Lung microvascular endothelial cell (primary cell): ENCODE measurements at places on chromosomes 5 and 9.

DNA sequence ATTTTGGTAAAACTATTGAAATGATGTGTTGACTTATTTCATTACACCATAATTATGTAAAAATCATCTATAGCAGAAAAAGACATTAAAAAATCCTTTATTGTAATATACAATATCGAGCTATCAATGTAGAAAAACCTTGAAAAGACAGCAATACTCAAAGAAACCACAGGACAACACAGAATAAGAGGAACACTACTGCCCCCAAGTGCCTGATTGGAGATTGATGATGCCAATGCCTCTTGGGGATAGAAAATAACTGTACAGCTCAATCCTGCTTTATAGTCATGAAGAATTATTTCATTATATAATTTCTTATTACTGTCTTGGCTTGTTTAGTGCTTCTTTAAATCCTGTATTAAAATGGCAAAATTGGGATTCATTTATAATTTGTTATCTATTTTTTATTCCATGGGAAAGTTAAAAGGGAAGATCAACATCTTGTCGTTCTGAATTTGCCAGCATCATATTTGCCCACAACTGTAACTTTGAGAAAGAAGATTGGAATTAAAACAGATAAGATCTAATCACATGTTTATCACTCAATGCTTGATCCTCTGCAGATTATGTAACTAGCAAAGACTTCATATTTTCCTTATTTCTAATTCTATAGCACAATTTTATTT is 337.5 kb downstream of the CDH9 start:
- DNase-seq = peak; percentile 2

DNA sequence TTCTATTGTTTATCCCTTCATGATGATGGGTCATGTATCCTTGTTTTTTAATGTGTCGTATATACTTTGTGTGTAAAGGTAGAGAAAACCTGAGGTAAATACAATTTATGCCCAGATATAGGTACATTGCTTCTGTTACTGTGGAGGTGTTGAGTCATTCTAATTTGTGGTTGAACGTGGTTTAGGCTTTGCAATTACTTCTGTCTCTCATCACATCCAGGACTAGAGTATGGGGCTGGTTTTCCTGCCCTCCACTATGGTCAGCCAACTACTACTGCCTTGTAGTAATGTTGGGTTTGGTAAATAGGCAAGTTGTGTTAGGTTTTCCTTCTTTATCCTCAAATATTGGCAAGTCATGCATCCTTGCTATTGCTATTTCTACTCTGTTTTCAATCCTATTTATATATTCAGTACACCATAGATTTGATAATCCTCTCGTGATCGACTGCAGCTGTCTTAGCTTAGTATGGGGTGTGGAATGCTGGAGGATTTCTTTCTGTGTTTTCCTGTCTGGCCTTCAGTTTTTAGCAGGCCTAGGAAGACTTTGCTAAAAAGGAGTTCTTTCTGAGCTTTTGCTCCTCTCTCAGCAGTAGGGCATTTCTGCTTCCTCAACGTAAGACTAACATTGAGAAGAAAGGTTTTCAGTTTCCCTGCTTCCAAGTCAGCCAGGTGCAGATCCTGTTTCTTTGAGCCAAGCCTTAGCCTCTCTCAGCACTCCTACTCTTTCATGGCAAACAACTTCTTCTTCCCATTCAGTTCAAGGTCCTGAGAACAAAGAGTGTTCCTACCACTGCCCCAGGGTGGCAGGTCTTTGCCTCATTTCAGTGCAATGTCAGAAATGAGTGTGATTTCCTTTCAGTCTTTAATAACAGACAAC is 844.4 kb upstream of the CDH18 start:
- no peak for DNase-seq

DNA sequence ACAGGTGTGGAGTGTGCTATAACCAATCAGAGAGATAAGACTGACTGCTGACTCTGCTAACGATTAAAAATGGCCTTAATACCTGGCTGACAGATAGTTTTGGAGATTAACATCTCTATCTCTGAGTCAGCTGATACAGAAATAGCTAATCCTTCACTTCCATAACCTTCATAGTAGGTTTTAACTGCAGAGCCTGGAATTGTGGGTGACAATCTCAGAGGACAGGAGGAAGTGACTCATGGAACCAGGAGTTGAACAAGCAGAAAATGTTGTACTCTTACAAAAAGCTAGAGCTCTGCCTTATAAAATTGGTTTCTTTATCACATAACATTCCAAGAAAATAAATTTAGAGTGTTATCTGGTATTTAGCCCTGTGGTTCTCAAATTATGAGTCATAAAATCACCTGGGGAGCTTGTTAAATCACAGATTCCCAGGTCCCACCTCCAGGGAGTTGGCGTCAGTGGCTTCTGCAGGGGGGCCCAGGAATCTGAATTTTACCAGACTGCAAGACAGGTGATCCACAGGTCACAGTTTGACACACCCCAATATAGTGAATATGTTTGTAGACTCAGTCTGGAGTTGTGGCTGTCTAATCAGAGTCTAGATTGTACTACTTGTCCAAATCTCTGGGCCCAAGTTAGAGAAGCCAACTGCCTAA is 44.4 kb upstream of the AFAP1L1 start:
- peak; percentile 87 for DNase-seq

- peak; percentile 66 for DNase-seq
Measured at GRCh38 chr5:15105799-15106393, 234.3 kb upstream of the ANKH start.

DNA sequence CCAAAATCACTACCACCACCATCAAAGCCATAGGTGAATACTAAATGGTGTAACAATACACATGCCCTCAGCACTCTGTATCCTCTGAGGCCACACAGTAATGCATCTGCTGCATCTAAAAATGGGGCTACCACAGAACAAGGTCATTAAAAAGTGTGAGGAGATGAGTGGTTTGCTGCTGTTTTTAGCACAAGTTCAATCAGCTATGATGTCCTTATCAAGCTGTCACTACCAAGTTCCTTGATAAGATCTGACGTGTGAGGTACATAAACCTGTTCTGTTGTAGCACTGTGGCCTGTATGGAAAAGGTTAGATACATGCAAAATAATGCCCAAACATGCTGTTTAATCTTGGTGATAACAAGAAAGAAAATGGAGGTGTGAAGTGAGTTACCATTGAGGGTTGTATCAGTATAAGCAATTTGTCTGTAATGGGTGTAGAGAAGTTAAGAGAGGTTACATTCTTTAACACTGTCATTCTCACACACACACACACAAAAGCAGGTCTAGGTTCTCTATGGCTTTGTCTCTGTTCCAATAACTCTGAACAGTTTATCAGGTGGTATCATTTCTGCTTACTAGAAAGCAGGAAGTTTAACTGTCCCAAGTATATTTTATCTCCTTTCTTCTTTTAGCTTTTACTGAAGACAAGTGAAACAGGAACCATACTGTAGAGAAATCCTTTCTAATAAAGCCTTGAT is 252.9 kb downstream of the CWC27 start:
- no peak for DNase-seq

DNA sequence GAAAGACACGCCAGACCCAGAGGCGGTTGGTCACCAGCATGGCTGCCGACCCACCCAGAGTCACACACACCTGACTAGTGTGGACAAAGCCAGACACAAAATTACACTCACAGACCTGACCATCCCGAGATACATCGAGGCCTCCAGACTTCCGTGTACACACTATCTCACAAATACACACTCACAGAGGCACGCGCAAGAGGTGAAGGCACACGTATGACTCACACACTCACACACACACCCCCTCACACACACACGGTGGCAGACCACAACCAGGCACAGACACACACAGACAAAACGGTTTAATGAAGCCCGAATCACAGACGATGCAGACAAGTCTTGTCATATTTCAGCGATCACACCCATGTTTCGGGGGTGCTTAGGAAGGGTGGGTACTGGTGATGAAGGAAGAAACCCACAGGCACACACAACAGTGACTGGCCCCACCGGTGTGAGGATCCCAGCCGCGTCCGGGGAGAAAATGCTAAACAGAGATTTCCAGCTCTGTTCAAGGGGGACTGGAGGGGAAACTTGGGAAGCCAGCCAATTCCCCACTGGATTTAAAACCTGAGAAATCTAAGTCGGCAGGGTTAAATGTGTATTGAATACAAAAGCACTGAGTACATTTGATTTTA is 51.3 kb downstream of the CRB2 start:
- DNase-seq = no peak
